ENCODE measurements at places on chromosomes 1 and 21.

- no peak for DNase-seq
These were observed 51.2 kb downstream of the LRRN2 start for GRCh38 chr1:204634260-204634910.

DNA sequence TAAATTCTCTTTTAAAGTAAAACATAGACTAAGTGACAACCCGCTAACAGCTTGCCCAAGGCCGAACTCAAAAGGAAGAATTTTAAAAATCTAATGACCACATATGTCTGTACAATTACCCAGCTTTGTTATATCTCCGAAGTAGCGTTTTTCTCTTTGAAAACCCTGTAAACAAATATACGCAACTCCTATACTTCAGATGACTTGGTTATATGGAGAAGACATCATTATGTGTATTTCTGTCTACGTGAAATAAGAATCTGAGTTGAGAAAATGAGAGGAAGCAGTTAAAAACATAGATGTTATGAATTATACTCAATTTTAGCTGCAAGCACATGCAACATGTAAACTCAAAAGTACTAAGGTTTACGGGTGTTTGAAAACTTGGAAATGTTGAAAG lies 2.0 kb downstream of the PBX1 start:
- DNase-seq = no peak

GRCh38 chr1:78329475-78329874 lies 161.3 kb upstream of the PTGFR start:
- no peak for DNase-seq

- DNase-seq = no peak
These were observed 45.8 kb upstream of the SERBP1 start for GRCh38 chr1:67476006-67476482.
